ENCODE measurements at places on chromosomes 12 and 14.

GRCh38 chr12:120532701-120533238 lies 1.4 kb upstream of the RNF10 start:
- DNase-seq: no peak

GRCh38 chr14:19823765-19824164 lies 20.2 kb downstream of the OR4N2 start:
- no peak for DNase-seq

GRCh38 chr12:75994069-75994740 lies 37.4 kb downstream of the PHLDA1 start:
- DNase-seq: no peak

- no peak for DNase-seq
These were observed 19.6 kb downstream of the CHGA start for GRCh38 chr14:92942576-92942975.

DNA sequence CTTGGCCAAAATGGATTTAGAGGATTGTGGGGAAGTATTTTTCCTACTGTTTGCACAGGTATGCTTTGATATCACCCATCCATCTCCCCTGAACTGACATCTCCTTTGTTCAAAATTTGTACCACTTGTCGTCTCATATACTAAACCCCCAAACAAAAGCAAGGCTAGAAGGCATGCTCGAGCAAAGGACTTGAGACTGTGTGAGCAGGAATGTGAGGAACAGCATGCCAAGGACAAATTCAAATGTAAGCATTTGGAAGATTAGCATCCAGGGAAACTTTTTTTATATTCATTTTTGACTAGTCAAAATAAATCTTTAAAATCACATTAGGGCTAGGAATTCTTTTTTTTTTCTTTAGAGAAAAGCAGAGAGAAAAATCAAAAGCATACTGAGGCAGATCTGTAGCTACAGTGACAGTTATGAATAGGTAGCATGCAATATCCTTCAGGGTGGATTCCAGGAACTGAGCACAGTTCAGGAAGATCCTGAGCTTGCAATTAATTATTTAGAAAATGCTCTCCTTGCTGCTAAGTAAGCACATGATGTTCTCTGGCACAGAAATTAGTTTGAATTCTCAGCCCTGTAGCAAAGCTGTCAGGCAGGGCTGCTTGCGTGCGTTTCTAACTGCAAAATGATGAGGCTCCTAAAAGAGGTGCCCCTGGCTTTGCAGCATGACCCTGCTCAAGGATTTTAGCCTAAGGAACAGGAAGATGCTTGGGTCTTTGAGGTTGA lies 327.7 kb downstream of the LRIG3 start:
- no peak for DNase-seq

- no peak for DNase-seq
These were observed 326.1 kb downstream of the CACNA1C start for GRCh38 chr12:2378835-2379330.

DNA sequence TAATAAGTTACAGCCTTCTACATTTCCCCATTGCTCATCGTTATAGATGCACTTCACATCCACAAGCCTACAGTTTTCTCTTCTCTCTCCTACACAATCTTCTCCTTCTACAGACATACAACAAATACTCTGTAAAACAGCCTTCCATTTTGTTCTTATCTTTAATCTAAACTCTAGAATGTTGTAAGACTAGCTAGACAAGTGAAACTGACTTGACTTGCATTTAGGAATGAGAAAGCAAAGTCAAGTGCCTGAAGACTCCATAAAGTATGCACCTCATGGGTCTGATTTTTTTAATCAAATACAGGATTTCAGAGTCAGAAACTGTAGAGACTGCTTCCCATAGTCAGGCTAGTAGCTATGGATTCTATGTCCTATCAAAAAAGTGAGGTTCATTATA lies 190.3 kb downstream of the KLHL28 start:
- no peak for DNase-seq

- no peak for DNase-seq
These were observed 1.9 kb downstream of the SYT1 start for GRCh38 chr12:78866518-78866917.

GRCh38 chr14:104938960-104939359 lies 14.3 kb downstream of the PLD4 start:
- no peak for DNase-seq

GRCh38 chr12:88142610-88142991 lies 494 bp downstream of the TMTC3 start:
- no peak for DNase-seq

- DNase-seq: no peak
These were observed 89.1 kb upstream of the CNOT2 start for GRCh38 chr12:70154087-70154638.

DNA sequence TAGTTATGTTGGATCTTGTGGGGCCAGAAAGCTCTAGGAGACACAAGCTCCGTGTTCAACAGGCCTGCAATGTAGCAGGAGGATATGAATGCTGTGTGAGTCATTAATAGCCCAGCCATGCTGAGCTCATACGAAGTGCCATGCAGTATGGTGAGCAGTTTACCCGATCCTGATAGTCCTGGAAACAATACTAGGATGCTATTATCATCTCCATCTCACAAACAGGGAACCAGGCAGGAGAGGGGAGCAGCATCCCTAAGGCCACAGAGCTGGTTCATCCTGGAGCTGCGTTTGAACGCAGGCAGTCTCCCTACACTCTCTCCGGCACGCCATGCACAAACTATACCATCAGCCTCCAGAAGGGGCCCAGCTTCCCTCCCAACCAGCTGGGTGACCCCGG lies 20.5 kb downstream of the TTC7B start:
- DNase-seq: no peak

- DNase-seq: no peak
These were observed 24.7 kb downstream of the DUSP6 start for GRCh38 chr12:89327486-89328094.

DNA sequence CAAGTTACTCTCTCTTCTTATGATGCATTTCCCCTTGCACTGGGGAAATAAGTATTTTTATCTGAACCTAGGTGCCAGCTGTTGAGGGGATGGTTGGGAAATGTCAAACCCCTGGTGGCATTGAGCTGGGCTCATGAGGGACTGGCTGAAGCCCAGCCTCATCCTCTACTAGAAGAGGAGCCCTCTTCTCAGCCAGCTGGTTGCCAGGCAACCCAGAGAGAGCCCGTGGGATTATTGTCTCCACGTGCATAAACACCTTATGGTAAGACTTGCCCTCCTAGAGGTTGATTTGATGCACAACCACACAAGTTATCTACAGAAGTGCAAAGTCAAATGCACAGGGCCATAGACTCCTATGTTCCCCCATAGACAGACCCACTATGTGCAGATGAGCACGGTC lies 89.8 kb downstream of the WSCD2 start:
- DNase-seq: no peak

DNA sequence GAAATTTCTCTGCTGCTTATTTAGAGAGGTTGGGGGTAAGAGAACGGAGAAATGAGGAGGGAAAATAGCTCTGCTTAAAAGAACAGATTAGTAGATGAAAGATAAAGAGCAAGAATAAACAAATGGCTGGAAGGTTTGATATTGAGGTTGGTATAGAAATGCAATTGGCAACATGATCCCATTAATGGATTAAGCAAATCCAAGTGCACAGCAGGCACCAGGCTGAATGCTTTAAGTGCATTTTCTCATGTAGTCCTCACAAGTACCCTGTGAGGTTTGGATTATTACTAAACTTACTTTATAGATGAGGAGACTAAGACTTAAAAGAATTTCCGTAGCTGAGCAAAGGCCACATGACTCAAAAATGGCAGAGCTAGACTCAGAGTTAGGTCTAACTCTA lies 76.9 kb upstream of the ATF1 start:
- DNase-seq: no peak

GRCh38 chr14:73752297-73752992 lies 38.3 kb upstream of the PNMA1 start:
- DNase-seq: no peak

DNA sequence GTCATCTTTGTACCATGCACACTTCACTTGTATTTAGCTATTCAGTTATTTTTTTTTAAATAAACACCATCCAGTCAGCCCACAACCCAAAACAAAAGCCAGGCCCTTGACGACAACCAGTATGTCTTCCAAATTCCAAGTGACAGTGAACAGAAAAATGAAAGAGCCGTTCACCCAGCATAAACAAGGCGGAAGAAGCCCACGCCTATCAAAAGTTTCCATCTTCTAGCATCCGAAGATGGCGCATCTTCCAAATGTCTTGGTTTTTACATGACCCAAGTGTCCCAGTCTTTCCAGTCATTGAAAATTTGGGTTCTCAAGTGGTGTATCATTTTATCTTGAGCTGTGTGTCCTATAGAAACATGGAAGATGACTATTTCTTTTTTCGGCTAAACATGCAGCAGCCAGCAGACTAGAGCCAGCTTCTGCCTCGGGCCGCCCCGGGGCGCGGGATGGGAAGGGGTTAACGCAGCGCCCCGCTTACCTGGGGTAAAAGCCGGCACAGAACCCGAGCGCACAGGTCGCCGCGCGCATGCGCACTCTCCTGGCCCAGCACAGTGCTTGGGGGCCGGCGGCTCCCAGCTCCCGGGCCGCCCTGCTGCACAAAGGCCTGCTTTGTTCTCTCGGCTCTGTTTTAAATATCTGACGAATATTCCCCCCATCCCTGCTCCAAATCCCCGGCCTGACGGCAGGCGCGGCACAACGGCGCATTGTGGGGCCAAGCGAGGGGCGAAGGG lies 164.8 kb downstream of the ZFP36L1 start:
- DNase-seq: peak; percentile 35

GRCh38 chr12:93785249-93786010 lies 108.3 kb downstream of the CRADD start:
- DNase-seq: peak; percentile 12

DNA sequence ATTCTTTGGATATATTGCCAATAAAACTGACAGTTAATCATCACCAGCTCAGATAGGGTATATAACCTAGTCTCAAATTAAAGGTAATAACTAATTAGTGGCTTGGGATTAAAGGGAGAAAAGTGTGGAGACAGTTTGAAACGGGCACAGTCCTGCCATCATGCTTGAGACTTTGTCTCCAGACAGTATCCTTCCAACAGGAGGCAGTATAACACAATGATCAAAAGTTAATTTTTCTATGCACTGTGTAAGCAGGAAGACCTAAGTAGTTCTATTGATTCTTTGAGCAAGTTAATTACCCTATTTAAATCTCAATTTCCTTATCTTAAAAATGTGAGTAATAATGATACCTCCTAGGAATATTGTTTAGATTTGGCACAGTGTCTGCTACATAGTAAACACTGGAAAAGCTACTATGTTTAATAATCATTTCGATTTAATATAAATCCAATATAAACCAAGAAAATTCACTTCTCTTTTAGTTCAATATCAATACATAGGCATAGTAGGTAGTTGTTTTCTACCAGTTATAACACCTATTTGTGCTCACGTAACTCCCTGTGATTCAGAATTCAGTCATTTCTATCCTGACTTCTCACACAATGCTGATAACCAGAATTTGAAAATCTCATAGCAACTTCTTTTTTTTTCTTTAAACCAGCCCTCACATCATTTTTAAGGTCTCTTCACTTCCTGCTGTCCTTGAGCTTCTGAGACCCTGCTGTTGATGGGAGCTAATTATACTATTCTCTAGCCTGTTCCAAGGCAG lies 53.7 kb downstream of the GALNT4 start:
- DNase-seq: no peak

- no peak for DNase-seq
These were observed 36.3 kb downstream of the HMGA2 start for GRCh38 chr12:65860600-65860999.

DNA sequence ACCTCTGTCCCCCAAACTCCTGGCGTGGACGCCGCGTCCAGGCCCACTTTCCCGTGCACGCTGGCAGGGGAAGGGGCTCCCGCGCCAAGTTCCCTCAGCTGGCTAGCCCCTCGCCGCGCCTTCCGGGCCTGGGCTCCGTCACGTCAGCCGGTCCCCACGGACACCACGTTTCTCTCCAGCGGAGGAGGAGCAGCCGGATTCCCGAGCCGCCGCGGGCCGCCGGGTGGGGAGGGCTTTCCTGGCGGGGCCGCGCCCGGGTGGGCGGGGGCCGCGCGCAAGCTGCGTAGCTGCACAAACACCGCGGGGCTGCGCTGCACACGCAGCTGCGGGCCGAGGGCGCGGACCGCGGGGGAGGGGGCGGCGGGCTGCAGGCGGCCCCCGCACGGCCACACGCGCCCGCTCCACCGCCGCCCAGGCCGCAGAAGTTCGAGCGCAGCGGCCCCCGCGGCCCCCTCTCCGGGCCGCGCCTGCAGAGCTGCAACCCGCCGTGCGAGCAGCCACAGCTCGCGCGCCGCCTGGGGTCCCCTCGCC lies 45.1 kb upstream of the PNMA1 start:
- no peak for DNase-seq

DNA sequence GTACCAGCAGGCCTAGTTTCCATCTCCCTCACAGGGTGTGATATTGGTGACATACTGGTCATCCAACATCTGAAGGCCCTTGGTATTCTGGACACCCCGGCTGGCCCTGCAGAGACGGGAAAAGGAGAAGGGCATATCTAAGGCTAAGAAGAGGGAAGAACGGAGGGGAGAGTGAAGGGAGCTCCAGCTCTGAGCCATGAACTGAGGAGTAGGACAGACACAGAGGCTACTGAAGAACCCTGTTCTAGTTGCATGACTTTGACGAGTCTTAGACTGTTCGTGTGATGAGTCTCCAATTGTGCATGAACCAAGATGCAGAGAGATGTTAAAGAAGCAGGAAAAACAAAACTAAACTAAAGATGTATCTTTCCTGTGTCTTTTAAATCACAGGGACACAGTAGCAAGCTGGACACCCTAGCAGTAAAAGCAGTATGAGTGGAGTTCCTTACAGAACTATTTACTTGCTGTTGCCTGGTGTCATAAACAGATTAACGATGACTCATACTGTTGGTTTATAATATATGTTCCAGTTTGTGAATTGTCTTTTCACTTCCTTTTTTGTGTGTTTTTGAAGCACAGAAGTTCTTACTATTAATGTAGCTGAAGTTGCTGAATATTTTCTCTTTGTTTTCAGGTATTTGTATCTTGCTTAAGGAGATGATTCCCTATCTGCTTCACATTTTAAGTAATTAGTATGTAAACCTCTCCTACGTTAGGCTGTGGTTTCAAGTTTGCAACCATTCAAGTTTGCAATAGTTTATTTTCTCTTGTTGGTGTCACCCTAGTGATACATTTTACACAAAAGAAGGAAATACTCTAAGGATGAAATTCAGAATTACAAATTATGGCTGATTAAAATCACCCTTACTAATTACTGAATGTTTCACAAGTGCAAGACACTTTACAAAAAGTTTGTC lies 15.7 kb downstream of the FAR2 start:
- no peak for DNase-seq
